Muscle of arm (tissue), 14 donors: ENCODE measurements at places on chromosomes 3 and 15.

- DNase-seq = no peak
Measured at GRCh38 chr3:158166223-158166622, 56.3 kb downstream of the RSRC1 start.

- no peak for DNase-seq
Measured at GRCh38 chr15:74564182-74564581, 23.2 kb downstream of the ARID3B start.

- no peak for DNase-seq
Measured at GRCh38 chr15:76078285-76078877, 18.6 kb downstream of the TMEM266 start.

GRCh38 chr3:119989981-119990655, 104.1 kb downstream of the GSK3B start:
- DNase-seq = no peak

GRCh38 chr3:59677747-59678702, 628.2 kb upstream of the CFAP20DC start:
- no peak for DNase-seq

GRCh38 chr3:128322030-128323022, 144.4 kb downstream of the DNAJB8 start:
- DNase-seq = no peak

- DNase-seq = no peak
Measured at GRCh38 chr3:23968463-23969184, 23.5 kb downstream of the NR1D2 start.

DNA sequence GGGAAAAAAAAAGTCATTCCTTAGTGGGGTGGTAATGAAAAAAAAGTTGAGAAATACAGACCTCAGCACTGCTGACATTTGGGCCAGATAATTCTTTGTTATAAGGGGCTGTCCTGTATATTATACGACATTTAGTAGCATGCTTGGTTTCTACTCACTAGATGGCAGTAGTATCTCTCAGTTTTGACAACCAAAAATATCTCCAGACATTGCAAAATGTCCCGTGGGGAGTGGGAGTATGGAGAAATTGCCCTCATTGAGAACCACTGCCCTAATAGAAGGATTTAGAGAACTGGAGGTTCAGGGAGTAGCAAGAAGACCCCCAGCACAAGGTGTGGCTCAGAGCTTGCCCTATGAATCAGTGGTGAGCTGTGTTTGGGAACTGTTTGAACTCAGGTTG, 28.6 kb upstream of the TEX264 start:
- no peak for DNase-seq

GRCh38 chr3:31514570-31514969, 18.2 kb upstream of the STT3B start:
- DNase-seq = no peak

- no peak for DNase-seq
Measured at GRCh38 chr3:111333642-111334041, 208.4 kb upstream of the CD96 start.

DNA sequence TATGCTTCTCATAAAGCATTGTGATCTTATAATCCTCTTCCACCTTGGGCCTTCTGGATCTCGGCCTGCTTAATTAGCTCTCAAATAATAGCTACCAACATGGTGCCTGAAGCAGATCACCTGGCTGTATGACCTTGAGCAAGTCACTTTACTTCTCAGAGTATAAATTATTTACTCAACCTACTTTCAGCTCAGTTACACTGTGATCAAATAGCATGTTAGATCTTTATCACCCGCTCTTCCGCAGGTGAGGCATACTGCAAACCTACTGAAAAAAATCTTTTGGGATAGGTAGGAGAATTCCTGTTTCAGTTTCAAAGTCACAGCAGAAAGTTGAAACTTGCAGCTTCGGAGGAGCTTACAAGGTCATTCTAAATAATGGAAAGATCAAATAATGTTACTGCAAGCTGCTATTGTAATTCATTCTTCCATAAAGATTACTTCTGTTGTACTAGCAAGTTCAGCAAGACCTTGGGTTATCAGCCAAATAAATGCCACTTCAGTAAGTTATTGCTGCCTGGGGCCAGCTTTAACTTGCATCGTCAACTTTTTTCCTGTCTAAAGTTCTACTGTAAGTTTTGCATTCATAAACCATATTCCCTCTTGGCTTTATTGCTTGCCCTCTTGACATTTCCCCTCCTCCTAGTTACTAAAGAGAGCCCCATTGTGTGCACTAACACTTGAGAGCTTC, 268.4 kb upstream of the ATP11B start:
- no peak for DNase-seq

GRCh38 chr3:143427631-143428030, 308.1 kb downstream of the CHST2 start:
- no peak for DNase-seq

- no peak for DNase-seq
Measured at GRCh38 chr3:135148398-135149020, 353.4 kb downstream of the EPHB1 start.

GRCh38 chr3:117922039-117922438, 1112.6 kb downstream of the IGSF11 start:
- DNase-seq = no peak

DNA sequence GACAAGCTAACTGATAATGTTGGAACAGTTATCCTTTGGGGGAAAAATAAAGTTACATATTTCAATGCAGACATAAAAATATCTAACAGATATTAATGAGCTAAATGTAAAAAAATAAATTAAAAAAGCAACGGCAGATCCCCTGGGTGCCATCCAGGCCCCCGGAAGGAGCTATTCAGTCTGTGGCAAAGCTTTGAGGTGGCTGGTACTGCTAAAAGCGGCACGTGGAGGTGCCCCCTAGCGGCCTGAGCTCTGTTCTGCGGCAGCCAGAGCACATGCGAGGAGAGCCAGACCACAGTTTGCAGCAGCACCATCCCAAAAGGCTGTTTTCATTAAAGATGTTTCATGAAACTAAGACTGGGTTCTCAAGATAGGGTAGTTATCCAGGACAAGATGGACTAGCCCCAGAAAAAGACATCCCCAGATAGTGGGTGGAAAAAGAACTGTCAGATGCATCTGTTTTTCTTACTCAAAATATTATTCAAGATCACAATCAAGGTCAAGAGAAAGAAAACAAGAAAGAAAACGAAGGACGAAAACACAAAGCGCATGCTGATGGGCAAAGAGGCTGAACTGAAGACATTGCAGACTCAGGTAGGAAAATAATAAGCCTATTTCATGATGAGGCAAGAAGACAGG, 18.7 kb downstream of the AP3S2 start:
- peak; percentile 73 for DNase-seq

GRCh38 chr3:140378571-140379340, 299.1 kb upstream of the TRIM42 start:
- no peak for DNase-seq

GRCh38 chr3:56802378-56802745, 613 bp upstream of the ARHGEF3 start:
- DNase-seq = no peak

DNA sequence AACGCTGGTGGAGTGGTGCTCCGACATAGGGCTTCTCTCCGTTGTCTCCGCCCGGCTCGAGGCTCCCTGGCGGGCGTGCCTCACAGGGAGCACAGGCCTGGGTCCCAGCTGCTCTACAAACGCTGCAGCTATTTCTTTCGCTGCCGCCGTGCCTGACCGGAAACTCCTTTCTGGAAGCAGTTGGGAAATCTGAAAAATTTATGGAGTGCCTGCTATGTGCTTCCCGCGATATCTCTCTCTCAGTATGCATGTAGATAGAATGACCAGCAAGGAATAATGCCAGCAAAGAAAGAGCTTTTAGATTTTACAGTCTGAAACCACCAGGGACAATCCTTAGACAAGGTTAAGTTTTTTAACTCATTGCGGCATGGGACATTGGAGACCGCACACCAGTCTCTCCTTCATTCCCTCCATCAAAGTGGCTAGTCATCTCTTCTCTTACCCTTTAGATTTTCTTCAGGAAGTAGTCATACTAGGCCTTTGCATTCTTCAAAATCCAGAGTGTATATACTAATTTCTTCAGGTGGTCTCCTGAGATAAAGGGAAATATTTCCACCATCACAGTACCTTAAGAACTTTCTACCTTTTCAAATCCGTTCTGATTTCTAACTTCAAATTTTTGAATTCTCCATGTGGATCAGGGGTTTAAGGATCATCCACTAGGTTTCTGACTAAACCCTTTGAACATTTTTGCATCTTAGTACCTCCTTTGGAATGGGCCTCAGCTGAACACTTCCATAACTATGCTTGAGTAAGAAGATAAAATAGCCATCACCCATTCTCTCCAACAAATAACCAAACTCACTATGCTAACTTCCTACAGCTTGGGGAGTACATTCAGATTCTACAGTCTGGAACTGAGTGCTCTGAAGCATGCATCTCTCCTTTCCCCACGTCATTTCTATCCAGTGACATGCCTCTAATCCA, 1.1 kb upstream of the NPHP3 start:
- no peak for DNase-seq

GRCh38 chr3:106277731-106278130, 408.9 kb upstream of the CBLB start:
- no peak for DNase-seq

DNA sequence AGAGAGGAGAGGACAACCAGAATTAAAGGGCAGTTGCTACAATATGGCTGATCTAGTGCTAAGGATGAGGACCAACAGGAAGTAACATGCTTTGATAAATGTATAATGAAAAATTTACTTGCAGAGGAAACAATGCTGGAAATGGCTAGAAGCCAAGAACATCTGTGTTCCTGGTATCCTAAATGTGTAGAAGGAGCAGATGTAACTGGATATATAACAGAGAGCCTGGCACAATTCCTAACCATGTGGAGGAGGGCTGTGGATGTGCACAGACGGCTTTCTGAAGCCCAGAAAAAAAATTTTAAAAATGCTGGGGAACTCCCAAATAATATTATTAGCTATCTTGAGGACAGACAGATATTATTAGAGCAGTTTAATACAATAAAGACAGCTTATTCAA, 159.4 kb upstream of the GBE1 start:
- DNase-seq = peak; percentile 75

DNA sequence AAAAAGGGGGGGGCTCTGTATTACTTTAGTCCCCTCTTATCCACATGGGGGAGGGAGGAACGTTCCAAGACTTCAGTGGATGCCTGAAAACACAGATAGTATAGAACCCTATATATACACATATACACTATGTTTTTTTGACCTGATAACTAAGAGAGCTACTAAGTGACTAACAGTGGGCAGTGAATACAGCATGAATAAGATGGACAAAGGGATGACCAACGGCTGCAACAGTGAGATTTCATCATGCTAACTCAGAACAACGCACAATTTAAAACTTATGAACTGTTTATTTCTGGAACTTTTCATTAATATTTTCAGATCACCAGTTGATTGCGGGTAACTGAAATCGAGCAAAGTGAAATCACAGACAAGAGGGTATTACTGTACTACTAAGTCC, 7.3 kb downstream of the DCUN1D1 start:
- no peak for DNase-seq

- DNase-seq = no peak
Measured at GRCh38 chr15:92528736-92529135, 126.8 kb downstream of the FAM174B start.

GRCh38 chr3:51675201-51675611, 4.2 kb downstream of the TEX264 start:
- DNase-seq = no peak

DNA sequence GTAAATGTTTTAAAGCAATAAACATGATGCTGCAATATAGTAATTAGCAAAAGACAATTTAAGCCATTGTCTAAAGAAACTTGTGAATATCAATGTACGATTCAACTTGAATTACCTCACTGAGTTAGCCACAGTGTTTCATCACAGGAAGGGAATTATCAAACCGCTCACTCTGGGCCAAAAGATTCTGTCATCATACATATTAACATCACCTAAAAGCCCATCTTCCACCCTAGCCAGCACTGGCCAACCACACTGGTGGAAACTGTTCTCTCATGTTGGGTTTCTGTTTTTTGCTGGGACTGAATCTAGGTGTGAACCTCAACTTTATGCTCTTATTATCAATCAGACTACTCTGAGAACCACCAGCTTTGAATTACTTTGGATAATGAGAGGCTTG, 497.7 kb upstream of the THBS1 start:
- DNase-seq = no peak

DNA sequence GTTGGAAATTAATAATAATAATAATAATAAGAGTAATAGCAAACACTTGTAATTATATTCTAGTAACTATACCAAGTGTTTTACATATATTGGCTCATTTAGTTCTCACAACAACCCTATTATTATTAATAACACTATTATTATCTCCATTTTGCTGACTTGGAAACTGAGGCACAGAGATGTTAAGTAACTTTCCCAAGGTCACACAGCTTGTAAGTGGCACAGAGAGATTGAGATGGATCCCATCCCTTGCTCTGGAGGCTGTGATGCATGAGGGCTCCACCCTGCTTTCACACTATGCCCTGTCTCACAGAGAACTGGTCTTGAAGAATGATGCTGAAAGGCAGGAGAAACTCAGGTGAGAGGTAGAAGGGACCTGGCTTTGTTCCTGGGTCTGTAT, 31.9 kb downstream of the TRIM42 start:
- no peak for DNase-seq

GRCh38 chr15:65101411-65101890, 13.5 kb downstream of the UBAP1L start:
- peak; percentile 81 for DNase-seq

- DNase-seq = no peak
Measured at GRCh38 chr3:139830817-139831216, 104.2 kb upstream of the CLSTN2 start.

- no peak for DNase-seq
Measured at GRCh38 chr15:80785811-80786354, 6.7 kb downstream of the CEMIP start.

DNA sequence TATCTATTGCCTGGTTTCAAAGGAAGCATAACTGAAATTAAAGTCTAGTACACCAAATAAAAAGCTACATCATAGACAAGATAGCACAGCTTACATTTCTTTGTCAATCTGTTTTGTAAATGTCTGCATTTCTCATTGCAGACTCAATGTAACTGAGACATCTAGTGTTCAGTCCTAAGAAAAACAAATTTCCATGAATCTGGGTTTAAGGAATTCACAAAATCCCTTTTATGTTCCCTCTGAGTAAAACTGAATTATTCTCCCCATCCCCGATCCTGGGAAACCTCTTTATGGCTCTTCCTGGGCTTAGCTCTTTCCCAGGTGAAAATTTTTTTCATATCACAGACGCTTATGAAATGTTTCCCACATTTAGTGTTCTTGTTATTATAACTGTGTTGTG, 21.6 kb upstream of the RASA2 start:
- DNase-seq = no peak

- peak; percentile 12 for DNase-seq
Measured at GRCh38 chr3:162558016-162558415, 1061.4 kb downstream of the OTOL1 start.

GRCh38 chr15:58064082-58064979, 1.2 kb downstream of the ALDH1A2 start:
- no peak for DNase-seq

GRCh38 chr15:34890424-34890823, 79.1 kb downstream of the AQR start:
- DNase-seq = no peak

- DNase-seq = no peak
Measured at GRCh38 chr3:15875016-15875689, 77.4 kb upstream of the ANKRD28 start.

- no peak for DNase-seq
Measured at GRCh38 chr3:1348547-1348946, 255.7 kb downstream of the CNTN6 start.

- no peak for DNase-seq
Measured at GRCh38 chr3:59578129-59578528, 528.3 kb upstream of the CFAP20DC start.
